Activated CD4-positive, CD25-positive, alpha-beta regulatory T cell treated with anti-CD3 and anti-CD28 coated beads, Interleukin-2, amount 50 U/mL, for 72 hours (primary cell): ENCODE measurements at places on chromosomes 1 and 21.

DNA sequence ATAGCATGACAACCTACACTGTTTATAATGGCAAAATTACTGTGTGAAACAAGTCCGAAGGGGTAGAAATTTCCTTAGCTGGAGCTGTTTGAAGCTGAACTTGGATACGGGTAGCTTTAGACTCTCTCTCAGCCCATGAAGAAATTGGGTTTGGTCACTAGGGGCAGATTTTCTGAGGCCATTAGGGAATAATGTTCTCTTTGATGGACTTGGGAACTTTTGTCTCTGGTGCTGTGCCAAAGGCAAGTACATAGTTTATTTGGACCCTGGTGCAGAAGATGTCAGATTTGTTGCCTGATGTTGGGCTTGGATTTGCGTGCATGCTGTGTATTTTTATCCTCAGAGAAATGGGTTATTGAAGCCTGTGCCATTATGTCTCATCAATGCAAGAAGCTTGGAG lies 109.6 kb downstream of the VPS13D start:
- DNase-seq: no peak

- no peak for DNase-seq
Observed at GRCh38 chr21:32578107-32578691, 7.1 kb downstream of the TCP10L start.

GRCh38 chr1:47036764-47037163 lies 13.3 kb downstream of the CYP4X1 start:
- DNase-seq: no peak

DNA sequence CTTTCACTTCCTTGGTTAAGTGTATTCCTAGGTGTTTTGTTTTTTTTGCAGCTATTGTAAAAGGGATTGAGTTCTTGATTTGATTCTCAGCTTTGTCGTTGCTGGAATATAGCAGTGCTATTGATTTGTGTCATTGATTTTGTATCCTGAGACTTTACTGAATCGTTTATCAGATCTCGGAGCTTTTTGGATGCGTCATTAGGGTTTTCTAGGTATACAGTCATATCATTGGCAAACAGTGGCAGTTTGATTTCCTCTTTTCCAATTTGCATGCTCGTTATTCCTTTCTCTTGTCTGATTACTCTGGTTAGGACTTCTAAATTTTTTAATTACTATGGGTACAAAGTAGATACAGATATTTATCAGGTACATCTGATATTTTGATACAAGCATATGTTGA lies 75.4 kb downstream of the SLC35A3 start:
- no peak for DNase-seq

DNA sequence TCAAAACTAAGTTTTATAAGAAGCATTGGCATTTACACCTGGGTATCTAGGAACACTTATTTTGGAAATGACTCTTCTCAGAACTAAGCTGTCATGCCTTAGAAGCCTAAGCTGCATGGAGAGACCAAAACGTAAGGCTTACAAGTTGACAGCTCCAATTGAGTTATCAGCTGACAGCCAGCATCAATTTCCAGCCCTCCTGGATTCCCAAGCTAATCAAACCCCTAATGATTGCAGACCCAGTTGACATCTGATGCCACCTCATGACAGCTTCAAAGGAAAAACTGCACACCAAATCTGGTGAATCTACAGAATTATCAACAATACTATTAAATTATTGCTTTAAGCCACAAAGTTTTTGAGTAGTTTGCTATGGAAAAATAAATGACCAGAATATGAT lies 187.6 kb upstream of the PRMT6 start:
- no peak for DNase-seq

DNA sequence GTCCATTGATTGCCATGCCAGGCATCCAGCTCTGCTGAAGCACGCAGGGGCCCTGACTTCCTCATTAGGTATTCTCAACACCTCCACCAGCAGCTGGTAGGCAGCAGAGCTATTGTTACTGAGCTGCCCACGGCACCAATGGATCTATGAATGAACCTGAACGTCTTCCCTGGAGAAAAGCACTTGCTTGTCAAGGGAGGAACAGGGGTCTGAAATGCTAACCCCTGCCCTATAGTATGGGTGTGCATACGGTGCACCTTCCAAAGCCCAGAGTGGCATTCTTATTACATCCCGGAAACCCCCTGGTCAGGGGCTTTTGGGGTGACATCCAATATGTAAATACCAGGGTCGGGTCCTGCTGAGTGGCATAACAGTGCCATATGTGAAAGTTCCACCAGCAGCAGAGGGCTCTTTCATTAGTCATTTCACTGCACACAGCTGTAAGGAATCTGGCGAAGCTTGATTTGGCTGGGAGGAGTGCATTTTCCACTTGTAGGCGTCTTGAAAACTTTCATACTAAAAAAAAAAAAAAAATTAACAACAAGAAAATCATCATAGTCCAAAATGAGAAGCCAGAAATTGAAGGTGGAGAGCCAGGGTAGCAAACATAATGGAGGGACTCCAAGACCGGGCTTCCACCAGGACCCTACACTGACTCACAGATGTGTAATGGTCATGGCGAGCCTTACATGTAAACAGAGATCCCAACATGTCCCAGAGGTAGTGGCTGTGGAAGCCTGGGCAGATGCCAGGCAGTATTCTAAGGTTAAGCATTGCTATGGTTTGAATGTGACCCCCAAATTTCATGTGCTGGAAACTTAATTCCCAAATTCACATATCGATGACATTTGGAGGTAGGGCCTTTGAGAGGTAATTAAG lies 58.8 kb upstream of the PRDX6 start:
- DNase-seq: no peak

GRCh38 chr1:25952841-25953401 lies 44.9 kb downstream of the PAFAH2 start:
- no peak for DNase-seq

DNA sequence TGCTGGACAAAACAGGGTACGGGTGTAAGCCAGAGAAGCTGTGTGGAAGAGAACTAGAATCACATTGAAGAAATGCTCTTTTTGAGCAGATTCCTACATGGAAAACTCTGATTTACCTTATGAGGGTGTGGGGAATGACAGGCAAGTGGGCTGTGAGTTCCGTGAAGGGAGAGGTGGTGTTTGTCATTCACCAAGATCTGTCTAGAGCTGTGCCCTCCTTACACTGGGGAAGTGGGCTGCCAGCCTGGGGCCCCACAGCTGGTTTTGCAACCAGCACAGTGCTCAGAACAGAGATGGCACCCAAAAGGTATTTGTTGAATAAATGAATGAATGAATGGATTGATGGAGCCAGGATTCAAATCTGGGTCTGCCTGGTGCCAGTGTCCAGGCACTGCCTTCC lies 10.4 kb downstream of the RCAN1 start:
- no peak for DNase-seq

- no peak for DNase-seq
Observed at GRCh38 chr1:79966438-79966837, 959.9 kb upstream of the ADGRL4 start.

DNA sequence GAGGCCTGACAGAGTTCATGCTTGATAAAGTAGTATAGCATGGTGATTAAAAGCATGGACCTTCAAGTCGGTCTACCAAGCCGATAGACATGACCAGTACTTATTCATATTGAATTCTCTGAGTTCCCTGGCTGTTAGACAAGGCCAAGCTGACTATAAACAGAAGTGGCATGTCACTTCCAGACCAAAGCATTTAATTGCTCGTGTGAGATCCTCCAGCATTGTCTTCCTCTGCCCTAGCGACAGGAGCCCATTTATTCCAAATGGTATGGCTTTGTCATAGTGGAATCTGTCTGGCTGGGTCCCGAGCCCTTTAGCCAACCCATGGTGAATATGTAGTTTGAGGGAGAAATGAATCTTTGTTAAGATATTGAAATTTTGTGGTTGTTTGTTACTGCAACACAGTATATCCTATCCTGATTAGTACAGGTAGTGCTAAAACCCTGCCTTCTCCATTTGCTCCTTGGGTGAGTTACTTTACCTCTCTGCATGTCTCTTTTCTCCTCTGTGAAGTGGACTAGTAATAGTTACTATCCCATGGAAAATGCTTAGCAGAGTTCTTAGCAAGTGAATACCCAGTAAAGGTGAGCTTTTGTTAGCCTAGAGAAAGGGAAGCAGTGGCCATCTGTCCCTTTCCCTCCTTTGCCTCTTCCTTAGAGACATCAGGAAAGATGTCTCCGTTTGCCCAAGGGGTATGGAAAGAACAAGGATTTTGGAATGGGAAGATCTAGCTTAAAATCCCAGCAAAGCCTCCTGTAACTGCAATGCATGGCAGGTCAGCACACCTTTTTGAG lies 77.6 kb upstream of the CD1D start:
- DNase-seq: no peak

- DNase-seq: no peak
Observed at GRCh38 chr1:39131940-39132339, 72.6 kb upstream of the MACF1 start.

DNA sequence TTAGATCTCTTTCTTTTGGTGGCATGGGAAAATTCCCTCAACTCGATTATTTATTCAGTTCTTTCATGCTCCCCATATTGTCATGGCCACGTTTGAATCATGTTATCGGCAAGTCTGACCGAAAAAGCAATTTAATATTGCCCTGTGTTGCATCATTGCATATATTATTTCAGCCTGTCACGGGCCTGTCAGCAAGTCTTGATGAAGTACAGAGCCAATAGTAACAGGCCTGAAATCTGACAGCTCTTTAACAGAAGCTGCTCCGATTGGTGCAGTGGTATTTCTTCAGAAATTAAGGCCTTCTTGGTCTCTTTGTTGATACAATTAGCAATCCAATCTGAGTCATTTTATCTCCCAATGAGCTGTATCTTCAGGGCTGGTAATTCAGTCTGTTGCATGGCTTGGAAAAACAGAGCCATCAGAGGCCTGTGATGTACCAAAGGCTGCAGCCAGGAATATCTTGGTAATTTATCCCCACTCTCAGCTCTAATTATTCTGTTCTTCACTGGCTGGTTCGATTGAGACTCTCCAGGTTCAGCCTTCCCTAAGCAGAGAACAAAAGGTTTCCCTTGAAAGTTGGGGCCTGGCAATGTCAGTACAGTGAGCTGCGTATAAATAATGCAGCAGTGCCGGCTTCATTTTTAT lies 149.5 kb downstream of the FGGY start:
- no peak for DNase-seq

DNA sequence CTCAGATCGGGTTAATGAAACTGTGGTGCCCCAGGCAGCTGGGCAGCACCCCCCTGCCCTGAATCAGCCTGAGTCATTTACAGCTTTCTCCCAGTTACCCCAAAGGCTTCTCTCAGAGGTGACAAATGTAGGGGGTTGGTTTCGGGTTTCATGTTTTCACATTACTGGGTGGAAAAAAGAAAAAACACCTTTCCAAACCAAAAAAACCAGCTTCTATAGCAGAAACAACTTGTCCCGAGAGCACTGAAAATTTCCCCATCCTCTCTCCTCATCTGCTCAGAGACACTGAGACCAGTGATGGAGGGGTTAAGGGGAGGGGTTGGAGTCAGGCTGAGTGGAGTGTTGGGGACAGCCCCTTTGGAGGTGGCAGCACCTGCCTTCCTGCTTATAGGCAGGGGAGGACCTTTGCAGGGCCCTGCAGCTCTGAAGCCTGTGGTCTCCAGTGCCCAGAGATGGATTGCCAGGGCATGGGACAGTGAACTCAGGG lies 15.6 kb downstream of the UTP11 start:
- DNase-seq: peak; percentile 65
